ENCODE measurements at places on chromosomes 4 and X. TPM values are rescaled to one million over a fixed set of nuclear protein-coding genes. Genes with fewer than 3 reads are reported as not detected.

- no peak for DNase-seq
These were observed 79.4 kb upstream of the EFNB1 start for GRCh38 chrX:68749426-68749825.

GRCh38 chrX:146224442-146224841 is 406.8 kb downstream of the SLITRK2 start:
- DNase-seq = no peak

Gene CASK
- 34.4 TPM for total RNA-seq

DNA sequence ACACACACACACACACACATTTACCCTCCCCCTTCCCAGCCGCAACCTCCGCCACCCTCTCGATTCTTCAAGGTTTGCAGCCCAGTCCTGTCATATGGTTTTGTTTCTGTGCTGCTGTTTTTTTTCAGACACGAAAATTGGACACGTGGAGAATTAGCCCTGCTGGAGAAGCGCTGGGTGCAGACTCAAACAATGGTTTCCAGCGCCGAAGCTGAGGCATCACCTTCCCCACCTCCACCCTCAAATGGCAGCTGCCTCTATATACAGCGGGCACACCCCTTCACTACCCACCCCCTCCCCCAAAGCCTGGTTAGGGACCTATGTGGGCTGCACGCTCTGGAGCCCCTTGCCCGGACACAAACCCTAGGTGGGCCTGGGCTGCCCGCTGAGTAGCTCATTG is 87.9 kb downstream of the BCOR start:
- DNase-seq = no peak

Gene PNCK
- 0.73 TPM for total RNA-seq

DNA sequence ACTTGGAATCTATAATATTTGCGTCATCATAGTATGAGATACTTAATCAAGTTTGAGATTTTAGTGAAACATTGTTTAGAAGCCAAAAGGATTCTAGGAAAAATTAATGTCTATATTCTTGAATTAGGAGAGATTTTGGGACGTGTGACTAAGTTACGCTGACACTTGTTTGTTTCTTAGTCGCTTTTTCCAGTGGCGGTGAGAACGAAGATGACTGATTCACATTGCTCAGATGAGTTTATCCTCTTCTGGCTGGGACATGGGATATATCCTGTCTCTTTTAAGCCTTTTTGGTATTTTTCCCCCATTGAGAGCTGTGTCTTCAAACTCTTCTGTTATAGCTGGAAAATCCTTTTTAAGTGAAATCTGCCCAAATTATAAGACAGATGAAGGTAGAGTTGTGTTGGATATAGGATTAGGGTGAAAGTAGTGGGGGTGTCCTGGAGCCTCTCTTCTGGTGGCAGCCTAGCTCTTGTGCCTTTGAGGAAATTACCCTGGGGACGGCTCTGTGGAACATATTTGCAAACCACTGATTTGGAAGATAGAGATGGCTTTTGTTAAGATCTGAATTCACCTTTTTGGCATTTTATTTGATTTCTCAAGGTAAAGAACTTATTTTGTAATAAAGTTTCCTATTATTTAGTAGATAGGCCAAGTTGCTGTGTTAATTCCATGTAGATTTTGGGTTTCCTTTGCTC is 49.7 kb downstream of the HTT start:
- DNase-seq = no peak

- no peak for DNase-seq
These were observed 213.7 kb upstream of the PPARGC1A start for GRCh38 chr4:24103434-24104157.

DNA sequence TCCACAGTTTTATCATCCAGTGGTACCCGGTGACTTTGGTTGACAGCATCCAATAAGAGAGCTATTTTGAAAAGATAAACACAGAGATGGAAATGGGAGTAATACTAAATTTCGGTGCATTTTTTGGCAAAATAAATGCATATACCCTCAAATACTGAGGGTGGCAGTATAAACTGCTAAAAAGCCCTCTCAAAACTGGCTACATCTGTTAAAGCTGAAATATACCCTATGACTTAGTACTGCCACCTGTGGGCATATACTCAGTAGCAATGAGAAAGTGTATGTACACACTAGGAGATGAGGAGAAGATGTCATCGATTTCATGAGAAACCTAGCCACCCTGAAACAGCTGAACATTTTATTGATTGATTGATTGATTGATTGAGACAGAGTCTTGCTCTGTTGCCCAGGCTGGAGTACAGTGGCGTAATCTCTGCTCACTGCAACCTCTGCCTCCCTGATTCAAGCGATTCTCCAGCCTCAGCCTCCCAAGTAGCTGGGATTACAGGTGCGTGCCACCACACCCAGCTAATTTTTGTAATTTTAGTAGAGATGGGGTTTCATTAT is 12.2 kb upstream of the TMEM128 start:
- DNase-seq = no peak

DNA sequence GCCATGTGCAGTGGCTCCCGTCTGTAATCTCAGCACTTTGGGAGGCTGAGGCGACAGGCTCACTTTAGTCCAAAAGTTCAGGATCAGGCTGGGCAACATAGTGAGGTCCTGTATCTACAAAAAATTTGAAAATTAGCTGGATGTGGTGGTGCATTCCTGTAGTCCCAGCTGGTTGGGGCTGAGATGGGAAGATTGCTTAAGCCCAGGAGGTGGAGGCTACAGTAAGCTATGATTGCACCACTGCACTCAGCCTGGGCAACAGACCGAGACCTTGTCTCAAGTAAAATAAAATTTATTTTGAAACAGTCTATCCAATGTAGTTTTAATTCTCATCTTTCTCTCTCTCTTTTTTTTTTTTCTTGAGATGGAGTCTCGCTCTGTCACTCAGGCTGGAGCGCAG is 21.1 kb downstream of the RBM10 start:
- no peak for DNase-seq

Gene FAM47A
- total RNA-seq = not detected

- DNase-seq = no peak
These were observed 168.8 kb downstream of the ATRX start for GRCh38 chrX:77617206-77617605.

DNA sequence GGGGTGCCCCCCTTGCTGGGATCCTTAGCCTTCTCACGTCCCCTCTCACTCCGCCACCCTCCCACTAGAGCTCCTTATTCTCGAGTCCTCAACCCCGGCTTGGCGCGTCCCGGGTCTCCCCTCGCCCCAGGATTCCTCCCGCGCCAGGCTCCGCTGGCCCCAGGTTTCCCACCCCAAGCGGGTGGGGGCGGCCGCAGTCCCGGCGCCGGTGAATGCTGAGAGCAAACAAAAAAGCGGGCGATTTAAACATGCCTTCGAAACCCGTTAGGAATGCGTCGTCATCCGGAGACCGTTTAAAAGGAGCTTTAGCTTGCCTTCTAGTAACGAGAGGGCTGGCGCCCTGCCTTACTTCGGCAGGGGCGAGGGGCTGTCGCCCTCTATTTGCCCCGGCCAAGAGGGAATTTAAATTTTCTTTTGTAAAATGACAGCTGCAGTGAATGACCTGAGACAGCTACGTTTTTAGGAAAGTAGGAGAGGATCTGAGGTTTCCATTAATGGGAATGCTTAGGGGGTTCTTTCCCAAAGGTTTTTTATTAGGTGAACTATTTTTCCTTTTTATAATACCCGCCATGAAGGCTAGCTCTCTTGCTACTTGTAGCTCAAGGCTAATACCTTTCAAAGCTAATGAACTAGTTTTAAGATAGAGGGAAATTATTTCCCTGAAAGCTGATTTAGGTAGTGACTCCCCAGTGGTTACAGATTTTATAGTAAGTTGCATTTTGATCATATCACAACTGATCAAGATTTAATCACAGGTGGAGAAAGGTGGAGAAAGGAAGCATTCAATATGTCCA is 3.1 kb downstream of the JADE1 start:
- DNase-seq = no peak

GRCh38 chrX:110698696-110699095 is 96.9 kb downstream of the CHRDL1 start:
- no peak for DNase-seq

DNA sequence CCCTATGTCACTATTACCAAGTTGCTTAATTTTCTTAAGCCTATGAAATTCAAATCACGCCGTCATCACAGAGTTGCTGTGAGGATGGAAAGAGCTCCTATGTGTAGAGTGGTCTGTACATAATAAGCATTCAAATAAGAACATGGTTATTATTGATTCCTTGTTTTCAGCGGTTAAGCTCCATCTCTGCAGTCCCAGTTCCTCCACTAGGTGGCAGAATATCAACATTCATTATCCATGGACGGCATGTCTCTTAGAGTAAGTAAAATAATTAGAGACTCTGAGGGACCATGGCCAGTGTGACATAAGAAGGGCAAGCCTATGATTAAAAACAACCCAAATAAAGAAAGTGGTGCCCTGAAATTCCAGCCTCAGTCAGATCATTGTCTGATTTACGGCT is 132.5 kb upstream of the NHS start:
- peak; percentile 23 for DNase-seq

DNA sequence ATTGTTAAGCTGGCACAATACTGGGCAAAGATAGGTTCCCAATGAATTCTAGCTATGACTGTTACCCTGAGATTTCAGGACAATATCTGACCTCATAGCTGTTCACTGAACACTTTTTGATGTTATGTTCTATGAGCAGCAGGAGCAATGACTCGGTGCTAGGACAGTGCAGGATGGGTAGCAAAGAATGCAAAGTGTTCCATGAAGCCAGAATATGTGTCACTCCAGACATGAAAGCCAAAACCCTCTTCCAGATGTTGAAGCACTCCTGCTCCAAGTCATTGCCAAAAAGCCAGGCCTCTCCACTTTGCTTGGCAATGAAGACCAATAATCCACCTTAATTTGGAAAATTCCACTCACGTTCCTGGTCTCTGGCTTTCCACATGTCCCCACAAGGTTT is 300.9 kb upstream of the CPEB2 start:
- no peak for DNase-seq

- no peak for DNase-seq
These were observed 54.2 kb downstream of the SPATA18 start for GRCh38 chr4:52105276-52105675.

GRCh38 chr4:114519368-114519767 is 79.2 kb upstream of the UGT8 start:
- no peak for DNase-seq

Gene DIPK2B
- total RNA-seq = 65.5 TPM

Gene ASB9
- total RNA-seq = 0.98 TPM

GRCh38 chr4:8841678-8842268 is 29.9 kb downstream of the HMX1 start:
- DNase-seq = no peak

GRCh38 chrX:133897593-133898163 is 87.7 kb downstream of the GPC3 start:
- DNase-seq = no peak

DNA sequence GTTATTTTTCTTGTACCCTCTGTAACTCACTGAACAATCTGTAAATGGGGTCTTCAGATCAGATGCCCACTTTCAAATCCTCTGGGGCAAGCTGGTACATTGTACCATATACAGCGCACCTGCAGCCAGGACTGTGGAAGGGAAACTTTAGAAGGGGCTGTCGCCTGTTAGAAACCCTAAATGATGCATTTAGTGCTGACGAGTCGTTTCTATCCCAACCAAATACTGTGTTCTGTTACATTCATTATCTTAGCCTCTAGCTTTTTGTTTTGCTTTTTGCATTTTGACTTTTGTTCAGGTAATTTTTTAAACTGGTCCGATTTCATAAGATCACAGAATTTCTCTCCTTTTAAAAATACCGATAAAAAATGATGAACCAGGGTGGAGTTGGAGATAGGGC is 66.4 kb upstream of the AGA start:
- DNase-seq = no peak

Measured in breast epithelium (tissue), 4 donors.